ENCODE measurements at places on chromosomes 4 and X.

DNA sequence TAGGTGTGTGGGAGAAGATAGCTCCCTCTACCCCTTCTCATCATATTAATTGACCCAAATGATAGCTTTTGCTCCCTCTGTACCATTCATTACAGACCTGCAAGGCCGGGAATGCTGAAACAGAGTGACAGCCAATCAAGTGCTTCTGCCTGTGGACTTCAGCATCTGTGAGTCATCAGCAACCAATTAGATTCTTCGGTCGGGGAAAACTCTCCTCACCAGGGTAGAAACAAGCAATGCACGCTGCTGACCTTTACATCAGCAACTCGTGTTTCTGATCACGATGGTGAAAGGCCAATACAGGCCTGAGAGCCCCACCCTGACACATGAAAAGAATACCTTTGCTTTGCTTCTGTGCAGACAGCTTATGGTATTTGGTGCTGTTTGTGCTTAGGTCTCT lies 347.2 kb upstream of the DDX53 start:
- no peaks in the 10 kb centered on the region for H3K4me1 ChIP-seq
- no peak for DNase-seq
- H3K27ac ChIP-seq: no peak overlapping the region
- no peaks in the 10 kb centered on the region for H3K36me3 ChIP-seq
- no peak overlapping the region for H3K4me3 ChIP-seq

GRCh38 chr4:152862608-152863007 lies 73.5 kb upstream of the FHDC1 start:
- DNase-seq: no peak
- no peak overlapping the region for H3K27ac ChIP-seq
- no peaks in the 10 kb centered on the region for H3K4me1 ChIP-seq
- H3K27me3 ChIP-seq: no peaks in the 10 kb centered on the region
- peaks cover 5% of the 10 kb centered on the region for H3K36me3 ChIP-seq
- no peak overlapping the region for H3K4me3 ChIP-seq

GRCh38 chrX:49029876-49030275 lies 13.3 kb downstream of the TFE3 start:
- H3K4me1 ChIP-seq: no peaks in the 10 kb centered on the region
- DNase-seq: no peak
- H3K27ac ChIP-seq: no peak overlapping the region
- H3K27me3 ChIP-seq: no peaks in the 10 kb centered on the region

DNA sequence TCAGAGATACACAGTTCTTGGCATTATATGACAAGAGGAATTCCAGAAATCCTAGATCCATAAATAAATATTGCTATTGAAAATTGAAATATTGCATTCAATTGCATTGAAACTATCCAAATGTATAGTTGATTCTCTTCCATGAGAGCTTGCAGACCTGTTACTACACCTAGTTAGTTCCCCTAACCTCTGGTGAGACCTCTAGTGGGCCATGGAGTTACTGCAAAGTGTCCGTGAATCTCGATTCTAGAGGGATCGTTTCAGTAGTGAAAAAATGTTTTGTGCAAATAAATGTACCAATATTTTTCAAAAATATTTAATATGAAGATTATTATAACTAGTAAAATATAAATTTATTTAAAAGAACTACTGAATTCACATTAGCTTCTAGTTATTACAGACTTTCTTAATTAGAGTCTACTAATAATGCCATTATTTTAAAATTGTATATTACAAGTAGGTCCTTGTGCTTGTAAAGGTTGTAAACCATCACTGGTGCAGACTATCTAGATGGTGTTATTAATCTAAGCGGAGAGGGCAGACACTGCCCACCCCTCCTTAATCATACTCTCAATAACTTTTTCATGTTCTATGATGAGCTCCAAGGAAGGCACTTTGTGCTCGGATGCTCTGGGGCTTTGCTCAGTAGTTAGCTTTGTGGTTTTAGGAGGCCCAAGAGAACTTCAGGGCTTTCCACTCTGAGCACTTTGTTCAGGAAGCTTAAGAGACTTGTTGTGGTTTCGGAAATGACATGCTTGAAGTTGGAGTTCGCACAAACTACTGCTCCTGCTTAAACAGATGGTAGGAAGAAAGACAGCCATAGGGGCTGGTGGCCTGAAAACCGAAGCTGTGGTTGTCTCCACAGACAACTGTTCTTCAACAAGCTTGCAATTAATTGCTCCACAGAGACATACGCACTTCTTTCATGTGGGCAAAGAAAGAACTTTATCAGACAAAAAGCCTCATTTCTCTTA lies 42.8 kb downstream of the IL21 start:
- peak overlapping the region; percentile 73 for H3K27ac ChIP-seq
- peak overlapping the region; percentile 19 for H3K4me3 ChIP-seq
- H3K4me1 ChIP-seq: peaks cover 23% of the 10 kb centered on the region

DNA sequence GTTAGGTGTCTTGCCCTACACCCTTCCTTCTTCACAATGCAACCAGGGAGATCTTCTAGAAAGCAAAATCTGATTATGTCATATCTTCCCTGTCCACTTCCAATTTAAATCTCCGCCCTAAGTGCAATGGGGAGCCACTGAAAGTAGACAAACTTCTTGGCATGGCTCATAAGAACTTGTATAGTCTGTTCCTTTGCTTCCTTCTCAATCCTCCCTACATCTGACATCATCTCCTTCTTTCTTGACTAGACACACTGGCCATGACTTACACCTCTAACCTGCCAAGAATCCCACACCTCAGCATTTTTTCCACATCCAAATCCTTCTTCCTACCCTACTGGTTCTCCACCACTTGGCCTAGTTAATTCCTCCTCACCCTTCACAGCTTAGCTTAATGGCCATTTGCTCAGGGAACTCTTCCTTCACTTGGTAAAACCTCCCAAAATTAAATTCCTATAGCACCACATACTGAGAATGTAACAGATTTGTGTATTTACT lies 55.1 kb downstream of the NCAPG start:
- no peaks in the 10 kb centered on the region for H3K36me3 ChIP-seq
- DNase-seq: no peak
- no peak overlapping the region for H3K4me3 ChIP-seq
- no peak overlapping the region for H3K27ac ChIP-seq
- H3K4me1 ChIP-seq: no peaks in the 10 kb centered on the region

GRCh38 chr4:23774909-23775308 lies 114.9 kb downstream of the PPARGC1A start:
- no peak overlapping the region for H3K27ac ChIP-seq
- H3K36me3 ChIP-seq: no peaks in the 10 kb centered on the region
- H3K27me3 ChIP-seq: no peaks in the 10 kb centered on the region
- DNase-seq: no peak

GRCh38 chr4:128823025-128823661 lies 13.6 kb downstream of the JADE1 start:
- no peak overlapping the region for H3K27ac ChIP-seq
- peaks cover 38% of the 10 kb centered on the region for H3K4me1 ChIP-seq
- H3K36me3 ChIP-seq: peaks cover 5% of the 10 kb centered on the region
- H3K27me3 ChIP-seq: no peaks in the 10 kb centered on the region
- DNase-seq: no peak
- H3K4me3 ChIP-seq: no peak overlapping the region

DNA sequence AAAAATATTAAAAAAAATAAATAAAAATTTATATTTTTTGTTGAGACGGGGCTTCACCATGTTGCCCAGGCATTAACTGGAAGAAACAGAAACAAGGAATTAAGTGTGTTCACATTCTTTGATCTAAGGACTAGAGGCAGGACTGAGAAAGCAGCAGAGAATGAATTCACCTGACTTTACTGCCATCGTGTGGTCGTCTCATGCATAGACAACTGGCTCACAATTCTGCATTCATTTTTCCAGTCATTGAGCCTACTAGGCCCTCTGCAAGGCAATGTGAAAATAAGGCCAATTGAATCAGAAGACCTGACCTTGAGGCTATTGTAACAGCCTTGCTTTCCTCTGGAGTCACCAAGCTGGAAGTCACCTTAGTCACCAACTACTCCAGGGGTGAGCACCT lies 37.4 kb downstream of the LHFPL1 start:
- H3K36me3 ChIP-seq: no peaks in the 10 kb centered on the region
- H3K4me3 ChIP-seq: no peak overlapping the region
- DNase-seq: peak; percentile 3
- H3K27me3 ChIP-seq: no peaks in the 10 kb centered on the region
- no peak overlapping the region for H3K27ac ChIP-seq

GRCh38 chr4:117376692-117377091 lies 291.3 kb upstream of the TRAM1L1 start:
- no peak overlapping the region for H3K27ac ChIP-seq
- no peaks in the 10 kb centered on the region for H3K27me3 ChIP-seq
- H3K36me3 ChIP-seq: no peaks in the 10 kb centered on the region
- no peak for DNase-seq

DNA sequence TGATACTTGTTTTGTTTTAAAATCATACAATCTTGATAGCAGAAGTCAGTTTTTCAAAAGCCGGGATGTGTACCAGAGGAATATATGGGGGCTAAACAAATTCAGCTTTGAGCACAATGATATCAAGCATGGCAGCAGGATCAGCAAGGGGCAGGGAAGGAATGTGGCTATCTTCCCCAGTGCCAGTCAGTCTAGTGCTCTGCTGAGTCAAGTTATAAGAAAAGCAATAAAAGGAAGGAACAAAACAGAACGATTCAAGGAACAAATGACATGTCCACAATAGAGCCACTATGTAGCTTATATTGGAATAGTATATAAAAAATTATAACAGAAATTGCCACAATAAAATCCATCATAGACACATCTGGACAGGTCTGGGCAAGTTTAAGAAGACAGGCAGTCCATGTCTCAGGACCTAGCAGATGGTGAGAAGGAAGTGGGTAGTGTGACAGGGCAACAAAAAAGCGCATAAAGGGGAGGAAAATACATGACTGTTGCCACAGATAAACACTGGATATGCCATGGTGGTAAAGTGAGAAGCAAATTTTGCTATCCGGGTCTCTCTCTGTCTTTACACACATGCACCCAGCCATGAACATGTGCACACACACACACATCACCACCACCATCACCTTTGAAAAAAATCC lies 518.2 kb upstream of the HTR2C start:
- no peaks in the 10 kb centered on the region for H3K4me1 ChIP-seq
- H3K27ac ChIP-seq: no peak overlapping the region

GRCh38 chrX:24693453-24694202 lies at the start of gene POLA1:
TSS of gene POLA1 (plus strand) at chrX:24693918. CDS start at chrX:24693962, 44 bp downstream.
- H3K4me3 ChIP-seq: peak within 1 kb of the TSS; percentile 81
- H3K27ac ChIP-seq: no peak within 1 kb of the TSS
- peaks cover 5% of the 10 kb centered on the region for H3K4me1 ChIP-seq
- no peaks in the 10 kb centered on the region for H3K36me3 ChIP-seq
- H3K27me3 ChIP-seq: no peaks in the 10 kb centered on the region

DNA sequence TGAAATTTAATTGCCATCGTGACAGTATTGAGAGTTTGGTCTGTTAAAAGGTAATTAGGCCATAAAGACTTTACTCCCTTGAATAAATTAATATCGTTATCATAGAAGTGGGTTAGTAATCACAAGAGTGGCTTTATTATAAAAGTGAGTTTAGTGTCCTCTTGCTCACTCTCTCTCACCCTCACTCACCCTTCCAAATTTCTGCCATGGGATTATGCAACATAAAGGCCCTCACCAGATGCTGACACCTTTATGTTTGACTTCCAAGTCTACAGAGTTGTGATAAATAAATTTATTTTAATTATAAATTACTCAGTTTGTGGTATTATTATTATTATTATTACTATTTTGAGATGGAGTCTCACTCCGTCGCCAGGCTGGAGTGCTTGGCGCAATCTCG lies 1070.8 kb downstream of the PCDH18 start:
- no peak overlapping the region for H3K27ac ChIP-seq
- H3K27me3 ChIP-seq: no peaks in the 10 kb centered on the region
- no peaks in the 10 kb centered on the region for H3K36me3 ChIP-seq
- H3K4me1 ChIP-seq: no peaks in the 10 kb centered on the region
- H3K4me3 ChIP-seq: no peak overlapping the region

DNA sequence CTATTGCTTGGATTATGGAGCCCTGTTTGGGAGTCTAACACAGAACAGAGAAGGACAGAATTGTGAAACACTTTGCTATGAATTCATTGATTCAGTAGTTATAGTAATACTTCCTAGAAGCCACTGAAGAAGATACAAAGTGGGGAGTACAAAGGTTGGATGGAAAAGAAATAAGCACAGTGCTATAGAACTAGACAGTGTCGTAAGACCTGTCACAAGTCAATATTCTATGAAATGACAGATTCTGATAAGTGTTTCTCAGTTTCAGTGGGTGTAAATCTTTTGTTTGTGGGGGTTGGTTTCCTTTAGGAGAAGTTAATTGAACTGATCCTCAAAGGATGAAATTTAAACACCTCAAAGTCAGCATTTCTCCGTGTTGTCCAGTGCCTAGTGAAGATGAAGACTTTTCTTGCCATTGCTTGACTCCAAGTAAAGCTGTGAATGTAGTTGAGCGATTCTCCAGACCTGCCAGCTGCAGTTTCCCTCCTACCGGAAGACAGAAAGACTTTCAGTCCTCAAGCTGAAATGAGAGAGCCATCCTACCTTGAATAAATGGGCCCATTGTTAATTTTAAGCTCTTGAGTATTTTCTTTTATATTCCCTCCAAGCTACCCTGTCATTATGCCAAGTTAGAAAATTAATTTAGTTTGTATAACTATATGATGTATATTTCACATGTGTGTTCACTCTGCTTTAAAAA lies 7.9 kb downstream of the PDLIM5 start:
- H3K27me3 ChIP-seq: no peaks in the 10 kb centered on the region
- H3K27ac ChIP-seq: no peak overlapping the region
- no peak overlapping the region for H3K4me3 ChIP-seq
- H3K4me1 ChIP-seq: no peaks in the 10 kb centered on the region

Data from CD4-positive, alpha-beta T cell (primary cell).